ENCODE measurements at places on chromosomes 3 and 15.

GRCh38 chr3:80733522-80734176 is 965.9 kb upstream of the ROBO1 start:
- peak overlapping the region; percentile 91 for H3K27ac ChIP-seq
- DNase-seq = no peak
- H3K4me3 ChIP-seq = peak overlapping the region; percentile 65
- H3K36me3 ChIP-seq = no peaks in the 10 kb centered on the region
- H3K4me1 ChIP-seq = peaks cover 17% of the 10 kb centered on the region
- H3K27me3 ChIP-seq = no peaks in the 10 kb centered on the region

DNA sequence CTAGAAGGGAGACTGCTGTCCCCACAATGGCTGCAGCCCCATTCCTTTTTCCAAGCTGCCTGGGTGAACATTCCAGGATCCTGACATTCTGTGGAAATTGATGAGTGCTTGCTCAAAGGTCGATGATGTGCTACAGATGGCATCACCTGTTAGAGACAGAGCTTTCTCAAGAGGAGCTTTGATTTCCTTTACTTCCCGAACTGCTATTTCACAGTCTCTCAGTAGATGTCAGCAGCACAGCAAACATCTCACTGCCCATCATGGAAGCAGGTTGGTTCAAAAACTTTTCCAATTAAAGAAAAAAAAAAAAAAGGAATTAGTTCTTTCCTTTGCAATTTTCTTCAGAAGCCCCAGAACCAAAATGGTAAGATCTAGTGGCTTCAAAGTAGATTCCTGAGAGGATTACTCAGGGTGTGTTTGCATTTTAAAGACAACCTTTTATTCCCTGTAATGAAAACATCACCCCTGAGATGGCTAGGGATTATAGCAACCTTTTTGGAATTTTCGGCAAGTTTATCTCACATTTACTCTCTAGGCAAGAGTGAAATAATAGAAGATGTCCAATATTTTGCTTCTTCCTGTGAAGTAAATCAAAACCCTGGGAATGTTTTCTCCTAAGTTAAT is 44.8 kb downstream of the POLR2M start:
- peaks cover 10% of the 10 kb centered on the region for H3K27me3 ChIP-seq
- H3K4me3 ChIP-seq = no peak overlapping the region
- no peak for DNase-seq
- H3K36me3 ChIP-seq = no peaks in the 10 kb centered on the region

DNA sequence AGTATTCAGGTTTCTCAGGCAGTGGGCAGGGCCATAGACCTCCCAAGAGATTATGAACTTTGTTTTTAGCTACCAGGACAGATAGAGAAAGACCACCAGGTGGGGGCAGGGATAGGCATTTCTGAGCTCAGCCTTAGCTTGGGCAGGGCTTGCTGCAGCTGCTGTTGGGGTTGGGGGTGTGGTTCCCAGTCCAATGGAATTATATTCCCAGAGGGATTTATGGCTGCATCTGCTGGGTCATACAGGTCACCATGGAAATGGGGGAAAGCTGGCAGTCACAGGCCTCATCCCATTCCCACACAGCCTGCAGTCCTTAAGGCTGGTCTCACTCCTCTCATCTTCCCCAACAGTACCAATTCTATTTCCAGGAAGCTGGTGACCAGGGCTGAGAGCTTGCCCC is 144.6 kb upstream of the ZPLD1 start:
- H3K27ac ChIP-seq = no peak overlapping the region
- H3K27me3 ChIP-seq = no peaks in the 10 kb centered on the region

- no peak overlapping the region for H3K4me3 ChIP-seq
- DNase-seq = no peak
- H3K36me3 ChIP-seq = no peaks in the 10 kb centered on the region
- H3K27me3 ChIP-seq = no peaks in the 10 kb centered on the region
- no peak overlapping the region for H3K27ac ChIP-seq
These were observed 85.5 kb downstream of the SSR3 start for GRCh38 chr3:156469456-156469855.

DNA sequence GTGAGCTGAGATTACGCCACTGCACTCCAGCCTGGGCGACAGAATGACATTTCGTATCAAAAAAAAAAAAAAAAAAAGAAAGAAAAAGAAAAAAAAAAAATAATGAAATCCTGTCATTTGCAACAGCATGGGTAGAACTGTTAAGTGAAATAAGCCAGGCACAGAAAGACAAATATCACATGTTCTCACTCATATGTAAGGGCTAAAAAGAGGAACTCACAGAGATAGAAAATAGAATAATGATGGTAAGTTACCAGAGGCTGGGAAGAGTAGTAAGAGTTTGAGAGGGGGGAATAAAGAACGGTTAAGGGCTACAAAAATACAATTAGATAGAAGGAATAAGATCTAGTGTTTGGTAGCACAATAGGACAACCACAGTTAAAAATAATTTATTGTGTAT is 19.7 kb downstream of the DENND6A start:
- no peak overlapping the region for H3K27ac ChIP-seq
- peaks cover 12% of the 10 kb centered on the region for H3K36me3 ChIP-seq
- no peaks in the 10 kb centered on the region for H3K27me3 ChIP-seq
- no peak overlapping the region for H3K4me3 ChIP-seq

- H3K36me3 ChIP-seq = no peaks in the 10 kb centered on the region
- no peak for DNase-seq
- H3K27ac ChIP-seq = no peak overlapping the region
- no peak overlapping the region for H3K4me3 ChIP-seq
- H3K27me3 ChIP-seq = peaks cover 11% of the 10 kb centered on the region
- H3K4me1 ChIP-seq = peaks cover 31% of the 10 kb centered on the region
These were observed 32.7 kb downstream of the IQSEC1 start for GRCh38 chr3:13040361-13041074.

DNA sequence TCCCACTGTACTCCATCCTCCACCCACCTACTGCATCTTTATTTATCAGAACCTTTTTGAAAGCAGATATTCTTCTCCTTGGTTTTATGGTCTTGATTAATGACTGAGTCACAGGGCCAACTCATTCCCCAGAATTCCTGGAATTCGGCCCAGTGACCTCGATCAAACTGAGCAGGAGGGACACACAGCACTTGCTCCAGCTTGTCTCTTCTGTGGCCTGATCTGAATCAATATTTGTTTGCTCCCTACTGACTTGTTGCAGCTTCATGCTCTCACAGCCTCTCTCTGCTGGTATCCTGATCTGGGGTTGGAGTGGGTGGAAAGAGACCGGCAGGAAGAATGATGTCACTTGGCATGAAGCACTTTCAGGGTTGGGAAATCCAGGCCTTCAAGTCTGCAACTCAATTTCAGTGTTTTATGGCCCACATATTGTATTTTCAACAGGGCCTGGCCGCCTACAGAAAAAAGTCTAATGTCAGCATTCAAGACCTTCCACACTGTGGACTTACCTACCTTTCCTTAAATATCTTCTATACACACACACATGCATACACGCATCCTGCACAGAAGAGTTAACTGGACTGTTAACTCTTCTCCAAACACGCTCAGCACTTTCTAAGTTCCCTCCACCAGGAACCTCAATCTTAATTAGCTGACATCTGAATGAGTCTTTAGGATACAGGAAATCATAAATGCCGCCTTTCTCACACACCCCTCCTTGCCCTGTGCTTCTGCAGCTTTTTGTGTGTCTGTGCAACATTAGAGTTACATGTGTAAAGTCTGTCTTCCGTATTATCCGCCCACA is 4.6 kb downstream of the ANXA2 start:
- H3K27me3 ChIP-seq = peaks cover 8% of the 10 kb centered on the region
- H3K36me3 ChIP-seq = peaks cover 50% of the 10 kb centered on the region

GRCh38 chr3:29090912-29091597 is 189.8 kb upstream of the RBMS3 start:
- H3K27me3 ChIP-seq = no peaks in the 10 kb centered on the region
- no peak overlapping the region for H3K27ac ChIP-seq
- no peaks in the 10 kb centered on the region for H3K4me1 ChIP-seq
- no peak overlapping the region for H3K4me3 ChIP-seq
- no peak for DNase-seq

DNA sequence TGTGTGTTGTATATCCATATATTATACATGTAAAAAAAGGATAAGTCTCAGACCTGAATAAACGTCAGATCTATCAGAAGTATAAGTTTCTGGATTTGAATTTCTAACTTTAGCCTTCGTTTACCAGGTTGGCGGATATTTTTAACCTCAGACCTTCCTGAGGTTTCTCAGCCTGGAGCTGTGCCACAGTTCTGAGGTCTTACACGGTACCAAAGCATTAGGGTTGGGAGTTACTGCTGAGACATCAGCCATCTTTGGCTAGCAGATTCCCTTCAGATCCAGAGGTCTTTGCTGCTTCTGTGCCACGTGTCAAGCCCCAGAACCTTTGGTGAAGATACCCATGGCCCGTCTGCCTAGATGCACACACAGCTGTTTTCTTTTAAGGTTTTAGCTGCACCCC is 84.7 kb downstream of the PPP2R3A start:
- H3K27ac ChIP-seq = no peak overlapping the region
- H3K36me3 ChIP-seq = peaks cover 22% of the 10 kb centered on the region
- no peak overlapping the region for H3K4me3 ChIP-seq
- no peaks in the 10 kb centered on the region for H3K4me1 ChIP-seq
- H3K27me3 ChIP-seq = no peaks in the 10 kb centered on the region
- no peak for DNase-seq

GRCh38 chr15:20348900-20349773 is 192.5 kb downstream of the GOLGA6L6 start:
- peak; percentile 87 for DNase-seq
- H3K4me3 ChIP-seq = no peak overlapping the region
- H3K27ac ChIP-seq = no peak overlapping the region
- H3K27me3 ChIP-seq = no peaks in the 10 kb centered on the region

- no peak overlapping the region for H3K27ac ChIP-seq
- no peaks in the 10 kb centered on the region for H3K4me1 ChIP-seq
- H3K36me3 ChIP-seq = no peaks in the 10 kb centered on the region
- no peak for DNase-seq
These were observed 32.9 kb upstream of the PIK3R4 start for GRCh38 chr3:130779486-130779885.
